Muscle of arm (tissue), 14 donors: ENCODE measurements at places on chromosomes 4 and X. TPM values are rescaled to one million over a fixed set of nuclear protein-coding genes. Genes with fewer than 3 reads are reported as not detected.

Gene RASL11B
- polyA plus RNA-seq: 12.1 TPM

Gene HERC5
- 1.6 TPM for polyA plus RNA-seq

Gene MAGEB1
- not detected for polyA plus RNA-seq

Gene MAGEB4
- not detected for polyA plus RNA-seq

Gene SLC4A4
- polyA plus RNA-seq: 13.1 TPM

Gene BCLAF3
- polyA plus RNA-seq: 6.3 TPM

Gene KLHL13
- polyA plus RNA-seq: 65.5 TPM

Gene POU3F4
- polyA plus RNA-seq: not detected

Gene EDA2R
- 5.9 TPM for polyA plus RNA-seq

Gene CT45A2
- not detected for polyA plus RNA-seq

Gene CTBP1
- polyA plus RNA-seq: 91.9 TPM

Gene TLR1
- 3.0 TPM for polyA plus RNA-seq

Gene TMPRSS11B
- polyA plus RNA-seq: 0.09 TPM

Gene BEND2
- polyA plus RNA-seq: 0.03 TPM

DNA sequence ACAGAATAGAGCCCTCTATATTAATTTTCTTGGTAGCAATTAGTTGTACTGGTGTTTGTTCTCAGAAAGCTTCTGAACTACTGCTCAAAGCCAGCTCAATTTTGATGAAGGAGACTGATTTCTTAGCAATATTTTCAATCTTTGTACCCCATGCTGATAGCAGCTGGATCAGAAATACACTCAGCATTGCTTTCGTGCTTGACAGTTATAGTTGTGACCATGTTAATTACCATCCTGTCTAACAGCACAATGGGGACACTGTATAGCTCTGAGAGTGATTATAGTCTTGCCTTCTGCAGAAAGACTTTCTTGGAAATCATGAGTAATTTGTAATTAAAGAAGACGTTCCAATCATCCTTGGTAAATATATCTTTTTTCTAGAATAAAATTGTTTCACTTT is 79.7 kb upstream of the GNPDA2 start:
- no peak for DNase-seq

DNA sequence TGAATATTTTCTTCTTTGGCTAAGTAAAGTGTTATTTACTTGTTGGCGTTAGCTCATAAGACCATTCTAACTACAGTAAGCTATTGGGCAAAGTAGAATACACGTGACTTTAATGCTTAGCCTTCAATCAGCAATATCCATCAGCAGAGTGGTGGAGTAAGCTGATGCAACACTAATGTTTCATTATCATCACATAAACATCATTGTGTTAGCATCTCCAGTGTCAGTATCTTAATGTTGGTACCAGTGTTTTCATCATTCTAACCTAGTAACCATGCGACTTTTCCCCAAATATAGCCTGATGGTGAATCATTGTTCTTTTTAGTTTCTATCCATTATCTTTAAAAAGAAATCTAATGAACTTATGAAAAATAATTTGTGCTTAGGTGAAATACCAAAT is 48.5 kb downstream of the APOOL start:
- DNase-seq: no peak

DNA sequence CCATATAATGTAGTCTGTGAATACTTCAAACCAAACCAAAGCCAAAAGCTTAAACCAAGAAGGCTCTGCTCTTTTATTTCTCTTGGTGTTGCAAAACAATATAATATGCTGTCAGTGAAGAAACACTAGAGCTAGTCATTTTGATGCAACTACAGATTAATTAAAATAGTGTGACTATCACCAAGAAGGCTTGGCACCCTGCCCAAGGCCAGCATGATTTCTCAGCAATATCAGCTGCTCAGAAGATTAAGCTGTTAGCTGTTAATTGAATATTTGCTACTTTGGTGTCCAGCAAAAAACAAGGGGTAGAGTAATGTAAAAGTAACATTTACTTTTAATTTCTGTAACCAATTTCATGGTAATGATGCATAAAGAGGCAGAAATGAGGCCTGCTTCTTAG is 104.9 kb upstream of the PRPS2 start:
- no peak for DNase-seq

- no peak for DNase-seq
Observed at GRCh38 chrX:28549838-28550237, 37.4 kb upstream of the IL1RAPL1 start.

GRCh38 chrX:41332408-41333002 is 1.5 kb upstream of the DDX3X start:
- peak; percentile 52 for DNase-seq

GRCh38 chr4:2793586-2794485 is 951 bp downstream of the SH3BP2 start:
- no peak for DNase-seq

GRCh38 chr4:141133146-141133998 is at the start of gene RNF150:
Gene RNF150, minus strand, starts transcription at chr4:141133469.
- DNase-seq: peak; percentile 95

DNA sequence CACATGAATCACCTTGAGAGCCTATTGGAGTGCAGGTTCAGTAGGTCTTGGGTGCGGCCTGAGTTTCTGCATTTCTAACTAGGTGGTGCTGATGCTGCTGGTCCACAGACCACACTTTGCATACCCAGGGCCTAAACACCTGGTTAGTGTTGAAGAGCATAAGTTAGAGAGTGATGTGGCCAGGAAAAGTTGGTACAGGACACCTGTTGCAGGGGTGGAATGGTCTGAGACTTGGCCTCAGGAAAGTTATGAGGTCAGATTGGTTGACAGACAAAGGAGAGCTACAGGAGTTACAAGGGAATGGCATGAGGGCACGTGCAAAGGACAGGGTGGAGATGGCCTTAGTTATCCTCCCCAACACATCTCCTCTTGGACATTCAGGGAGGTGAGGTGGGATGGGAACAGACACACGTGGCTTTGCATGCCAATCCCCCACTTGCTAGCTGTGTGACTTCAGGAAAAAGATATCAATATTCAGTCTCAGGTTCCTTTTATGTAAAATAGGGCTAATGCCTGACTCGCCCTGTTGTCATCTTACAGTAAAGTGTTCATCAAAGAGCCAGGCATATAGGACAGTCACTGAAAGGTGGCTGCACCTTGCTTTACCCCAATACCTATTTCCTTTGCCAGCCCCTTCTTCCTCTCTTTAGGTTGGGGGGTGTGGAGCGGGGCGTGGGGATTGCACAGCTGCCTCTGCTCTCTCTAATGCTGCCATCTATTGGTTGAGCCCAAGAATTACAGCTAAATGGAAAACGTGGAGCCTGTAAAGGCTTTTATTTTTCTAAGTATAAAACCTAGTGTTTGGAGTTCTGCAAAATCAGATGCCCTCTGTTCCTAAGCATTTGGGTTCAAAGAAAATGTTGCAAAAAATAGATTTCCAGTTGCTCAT is 47.5 kb downstream of the ATG4A start:
- DNase-seq: no peak

DNA sequence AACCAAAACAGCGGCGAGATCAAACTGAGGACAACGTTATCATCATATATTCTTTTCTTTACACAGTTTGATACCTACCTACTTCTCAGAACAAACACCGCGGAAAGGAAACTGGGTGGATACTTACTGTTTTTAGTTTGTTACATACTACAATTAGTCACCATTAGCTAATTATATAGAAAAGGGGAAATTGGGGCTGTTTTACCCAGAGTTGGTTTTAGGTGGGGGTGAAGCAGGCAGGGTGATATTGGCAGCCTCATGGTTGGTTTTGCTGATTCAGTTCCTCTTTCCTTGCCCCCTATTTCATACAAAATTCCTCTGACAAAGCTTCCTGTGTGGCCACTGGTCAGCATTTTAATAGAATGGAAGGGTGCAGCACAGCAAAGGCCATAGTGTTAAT is 77.8 kb downstream of the SORBS2 start:
- no peak for DNase-seq

DNA sequence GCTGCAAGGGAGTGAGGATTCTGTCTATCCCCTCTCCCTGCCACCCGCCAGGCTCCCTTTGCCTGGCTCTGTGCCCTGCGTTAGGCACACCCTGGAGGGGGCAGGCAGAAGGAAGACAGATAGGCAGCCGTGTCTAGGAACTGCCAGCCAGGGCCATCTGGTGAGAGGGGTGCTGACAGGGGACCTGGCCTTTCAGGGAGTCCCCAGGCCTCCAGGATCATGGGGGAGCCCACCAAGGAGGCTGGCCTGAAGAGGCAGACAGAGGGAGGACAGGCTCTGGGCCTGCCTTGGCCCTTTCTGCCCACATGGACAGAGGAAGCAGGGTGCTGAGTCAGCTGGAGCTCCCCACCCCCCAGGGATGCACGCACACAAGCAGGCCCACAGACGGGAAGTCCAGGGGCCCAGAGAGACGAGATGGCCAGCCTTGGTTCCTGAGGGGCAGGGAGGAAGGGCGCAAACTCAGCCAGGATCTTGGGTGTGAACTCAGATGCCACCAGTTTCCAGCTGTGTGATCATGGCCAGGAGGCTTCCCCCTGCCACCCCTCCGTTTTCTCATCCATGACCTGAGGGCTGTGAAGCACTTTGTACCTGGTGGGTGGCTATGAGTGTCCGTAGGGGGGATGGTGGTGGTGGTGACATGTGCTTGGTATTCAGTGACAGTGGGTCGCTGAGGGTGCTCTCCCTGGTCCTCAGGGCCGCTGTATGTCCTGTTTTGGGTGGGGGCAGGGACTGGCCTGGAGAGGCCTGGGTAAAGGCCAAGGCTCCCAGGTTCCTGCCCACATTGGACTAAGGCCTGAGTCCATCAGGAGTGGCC is 1.8 kb downstream of the SH3BP2 start:
- no peak for DNase-seq

DNA sequence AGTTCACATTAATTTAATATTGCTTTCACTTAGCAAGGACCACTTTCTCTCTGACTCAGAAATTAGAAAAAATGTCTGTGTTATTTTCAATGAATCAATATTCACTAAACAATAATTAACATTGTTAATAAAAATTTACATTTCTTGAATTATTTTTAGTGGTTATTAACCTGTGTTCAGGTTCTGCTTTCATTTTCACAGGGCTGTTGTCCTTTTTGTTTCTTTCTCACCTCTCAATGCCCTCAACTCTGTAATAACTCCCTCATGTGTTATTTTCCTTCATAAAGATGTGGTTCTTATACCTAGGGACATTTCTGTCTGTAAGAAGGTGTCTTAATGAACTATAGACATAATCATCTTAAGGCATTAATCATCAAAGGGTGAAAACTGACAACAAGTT is 43.1 kb upstream of the PRR27 start:
- DNase-seq: no peak

DNA sequence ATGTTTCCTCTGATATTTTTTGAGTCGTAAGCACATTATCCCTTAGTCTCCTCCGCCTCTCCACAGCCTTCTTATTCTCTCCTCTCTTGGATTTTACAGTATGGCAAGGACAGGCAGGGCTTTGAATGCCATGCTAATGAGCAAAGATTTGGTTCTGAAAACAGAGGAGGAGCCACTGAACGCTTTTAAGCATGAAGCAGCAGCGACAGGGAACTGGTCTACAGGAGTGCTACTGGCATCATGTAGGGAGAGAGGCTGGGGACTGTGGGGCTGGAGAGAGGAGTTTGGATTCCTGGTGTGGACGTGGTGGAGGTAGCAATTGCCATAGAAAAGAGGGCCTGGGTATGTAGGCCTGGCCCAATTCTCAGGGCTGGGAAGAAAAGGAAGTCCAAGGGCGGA is 4.6 kb upstream of the CD99L2 start:
- no peak for DNase-seq

- no peak for DNase-seq
Observed at GRCh38 chrX:129404670-129405008, 118.7 kb downstream of the SMARCA1 start.

- no peak for DNase-seq
Observed at GRCh38 chr4:186770481-186771175, 47.0 kb upstream of the FAT1 start.

- DNase-seq: no peak
Observed at GRCh38 chr4:39636531-39637184, 2.0 kb downstream of the SMIM14 start.

DNA sequence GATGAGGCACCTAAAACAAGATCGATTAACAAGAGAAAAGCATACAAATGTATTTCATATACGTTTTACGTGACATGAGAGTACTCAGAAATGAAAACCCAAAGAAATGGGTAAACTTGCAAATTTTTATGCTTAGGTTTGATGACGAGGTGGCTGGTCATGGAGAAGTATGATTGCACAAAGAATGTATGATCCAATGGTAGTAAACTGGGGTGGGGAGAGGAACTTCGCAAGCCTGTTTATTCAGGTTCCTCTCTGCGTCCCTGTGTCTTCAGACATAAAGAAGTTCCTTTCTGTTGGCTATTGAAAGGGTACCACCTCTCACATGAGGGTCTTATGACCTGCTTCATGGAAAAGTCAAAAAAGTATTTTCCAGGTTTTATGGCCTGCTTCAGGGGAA is 309.2 kb downstream of the BCOR start:
- DNase-seq: no peak

DNA sequence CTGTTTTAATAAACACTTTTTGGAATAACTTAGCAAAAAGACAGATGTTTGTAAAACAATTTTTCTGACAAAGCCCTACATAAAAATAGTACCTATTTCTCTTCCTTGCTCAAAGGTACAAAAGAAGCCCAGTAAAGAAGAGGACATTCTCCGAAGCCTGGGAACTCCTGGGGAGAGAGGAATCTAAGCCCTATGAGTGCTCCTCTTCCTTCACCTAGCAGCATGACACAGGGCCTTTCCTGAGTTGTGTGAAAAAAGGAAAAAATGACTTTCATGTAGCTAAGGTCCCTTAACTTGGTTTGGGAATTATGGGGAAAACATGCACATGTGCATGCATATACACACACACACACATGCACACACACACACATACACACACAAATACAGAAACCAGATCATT is 586.9 kb downstream of the TMA16 start:
- DNase-seq: no peak

DNA sequence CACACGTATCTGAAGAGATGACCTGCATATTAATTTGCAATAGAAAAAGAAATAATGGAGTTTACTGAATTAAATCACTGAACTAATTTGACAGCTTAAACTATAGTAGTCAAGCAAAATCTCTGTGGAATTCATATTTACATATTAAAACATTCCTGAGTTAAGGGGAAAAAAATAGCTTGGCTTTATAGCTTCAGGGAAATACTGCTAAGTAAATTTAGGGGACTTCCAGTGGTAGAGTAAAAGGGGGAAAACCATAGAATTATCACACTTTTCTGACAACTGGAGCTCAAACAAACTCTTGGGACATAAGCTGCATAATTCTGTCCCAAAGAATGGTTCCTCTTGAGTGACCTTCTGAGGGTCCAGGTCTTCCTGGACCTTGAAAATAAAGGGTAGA is 28.6 kb upstream of the CCNI start:
- DNase-seq: no peak

- no peak for DNase-seq
Observed at GRCh38 chr4:108053251-108053711, 63.6 kb downstream of the HADH start.

- DNase-seq: peak; percentile 29
Observed at GRCh38 chr4:172998527-172999469, 169.8 kb upstream of the GALNT7 start.

DNA sequence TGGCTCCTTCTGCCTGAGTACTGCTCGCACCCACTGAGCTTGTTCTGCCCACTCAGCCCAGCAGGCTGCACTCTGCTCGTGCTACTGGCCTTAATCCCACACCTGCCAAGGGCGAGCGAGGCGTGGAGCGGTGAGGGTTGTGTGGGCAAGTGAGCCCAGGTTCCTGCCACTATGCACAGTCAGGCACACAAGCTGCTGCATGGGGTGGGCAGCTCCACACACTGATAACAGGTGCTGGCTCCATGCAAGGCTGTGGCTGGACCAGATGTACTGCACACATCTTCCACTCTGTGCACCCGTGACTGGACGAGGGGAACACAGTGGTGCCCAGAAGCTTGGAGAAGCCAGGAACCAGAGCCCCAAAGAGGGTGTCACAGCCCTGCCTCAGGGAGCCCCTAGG is 184.3 kb upstream of the NUDT6 start:
- no peak for DNase-seq

- no peak for DNase-seq
Observed at GRCh38 chrX:132059973-132060540, 37.0 kb downstream of the STK26 start.
